Astrocyte (in vitro differentiated cells and primary cell): ENCODE measurements at places on chromosomes 2 and 18.

GRCh38 chr2:239910851-239911640 lies 114.1 kb downstream of the NDUFA10 start:
- DNase-seq: no peak

- DNase-seq: no peak
These were observed 16.4 kb upstream of the NFATC1 start for GRCh38 chr18:79379251-79379905.

- no peak for DNase-seq
These were observed 12.3 kb upstream of the DCTN1 start for GRCh38 chr2:74392449-74392743.

DNA sequence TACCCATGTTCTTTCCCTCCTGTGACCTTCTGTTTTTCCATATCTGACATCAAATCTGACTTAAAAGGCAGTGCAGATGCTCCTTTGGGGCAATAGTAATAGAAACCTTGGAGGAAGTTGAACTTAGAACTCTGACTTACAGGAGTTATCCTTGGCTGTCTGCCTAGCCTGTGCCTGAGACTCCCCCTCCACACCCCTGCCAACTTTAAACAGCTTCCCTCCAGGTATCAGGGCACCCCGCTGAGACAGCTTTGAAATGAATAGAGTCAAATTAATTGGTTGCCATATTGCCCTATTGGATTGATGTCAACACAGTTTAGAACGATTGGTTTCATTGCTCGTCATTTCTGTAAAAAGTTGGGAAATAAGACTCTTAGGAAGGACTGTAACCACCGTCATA lies 322.0 kb downstream of the PRKCE start:
- DNase-seq: no peak

GRCh38 chr18:5962362-5962761 lies 67.0 kb upstream of the TMEM200C start:
- peak; percentile 25 for DNase-seq

DNA sequence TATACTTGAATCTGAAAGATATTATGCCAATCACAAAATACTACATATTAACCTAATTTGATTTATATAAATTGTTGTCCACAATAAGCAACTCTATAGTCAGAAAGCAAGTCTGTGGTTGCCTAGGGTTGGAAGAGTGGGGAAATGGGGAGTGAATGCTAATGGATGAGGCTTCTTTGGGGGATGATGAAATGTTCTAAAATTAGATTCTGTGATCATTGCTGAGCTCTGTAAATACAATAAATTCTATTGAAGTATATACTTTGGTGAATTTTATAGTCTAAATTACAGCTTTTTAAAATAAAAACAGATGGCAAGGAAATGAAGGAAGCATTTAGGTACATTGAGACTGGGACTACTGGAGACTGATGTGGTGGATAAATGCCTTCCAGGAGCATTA lies 275.5 kb downstream of the MBD2 start:
- no peak for DNase-seq

- DNase-seq: no peak
These were observed 152.6 kb upstream of the EPHA4 start for GRCh38 chr2:221724631-221725203.
